Left renal pelvis (tissue), 4 donors: ENCODE measurements at places on chromosomes 13 and 19.
A peak's percentile ranks its signal among the peaks of the same experiment; 100 is the strongest.

GRCh38 chr13:46527237-46527636, 25.7 kb upstream of the LRCH1 start:
- no peak for DNase-seq

- DNase-seq: no peak
Measured at GRCh38 chr19:10289167-10289835, 451 bp upstream of the ICAM5 start.

DNA sequence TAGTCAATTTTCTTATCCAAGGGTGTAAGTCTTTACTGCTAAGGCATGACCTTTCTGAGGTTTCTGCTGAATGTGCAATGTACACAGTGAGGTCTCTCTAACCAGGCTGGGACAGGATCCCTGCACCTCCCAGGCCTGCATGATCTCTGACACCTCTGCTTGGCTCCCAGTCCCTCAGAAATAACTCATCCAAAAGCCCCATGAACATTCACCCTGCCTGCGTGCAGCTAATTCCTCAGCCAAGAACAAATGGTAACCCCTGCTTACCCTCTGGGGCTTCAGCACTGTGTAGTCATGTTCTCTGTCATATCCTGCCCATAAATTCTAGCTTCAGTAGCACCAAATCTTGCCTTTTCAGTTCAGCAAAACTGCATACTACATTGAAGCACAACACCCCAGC, 1146.3 kb upstream of the MIR17HG start:
- DNase-seq: no peak

GRCh38 chr13:80584785-80585184, 243.9 kb upstream of the SPRY2 start:
- no peak for DNase-seq

- DNase-seq: no peak
Measured at GRCh38 chr13:97549201-97549600, 115.2 kb downstream of the RAP2A start.

GRCh38 chr19:7869453-7869909, 4.7 kb downstream of the PRR36 start:
- DNase-seq: no peak

- DNase-seq: no peak
Measured at GRCh38 chr19:19526581-19527370, 1.9 kb upstream of the YJEFN3 start.

- DNase-seq: peak; percentile 6
Measured at GRCh38 chr13:22451327-22451741, 729.4 kb upstream of the SGCG start.

- DNase-seq: no peak
Measured at GRCh38 chr19:41350735-41351338, 2.9 kb downstream of the TGFB1 start.

DNA sequence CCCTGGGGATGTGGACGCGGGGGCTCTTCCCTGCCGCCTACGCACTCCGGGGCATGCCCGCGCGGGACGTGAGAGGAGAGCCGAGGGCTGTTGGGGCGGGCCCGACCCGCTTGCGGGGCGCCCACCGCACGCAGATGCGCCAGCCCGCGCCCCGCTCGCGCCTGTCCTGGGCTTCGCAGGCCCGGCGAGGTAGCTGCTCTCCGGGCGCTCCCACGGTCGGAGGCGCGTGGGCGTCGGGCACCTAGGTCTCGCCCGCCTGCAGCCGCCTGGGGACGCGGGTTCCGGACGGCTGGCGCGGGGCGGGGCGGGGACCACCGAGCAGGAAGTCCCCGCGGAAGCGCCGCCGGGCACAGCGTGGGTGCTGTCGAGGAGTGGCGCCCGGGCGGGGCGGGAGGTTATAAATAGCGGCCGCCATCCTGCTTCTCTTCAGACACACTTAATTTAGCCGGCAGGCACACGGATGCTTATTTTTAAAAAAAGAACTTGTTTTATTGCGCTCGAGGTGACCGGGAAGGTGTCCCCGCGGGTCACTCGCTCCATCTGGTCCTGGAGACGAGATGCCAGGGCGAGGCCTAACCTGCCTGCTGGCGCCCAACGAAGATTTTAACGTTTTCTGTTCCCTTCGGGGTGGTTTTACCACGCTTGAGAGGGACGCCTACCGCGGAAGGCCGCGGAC, 561 bp upstream of the GJA3 start:
- DNase-seq: no peak

- no peak for DNase-seq
Measured at GRCh38 chr19:54481326-54481930, 8.3 kb upstream of the CDC42EP5 start.

- no peak for DNase-seq
Measured at GRCh38 chr13:79810669-79811068, 329.7 kb downstream of the NDFIP2 start.

- DNase-seq: no peak
Measured at GRCh38 chr19:17778251-17778967, 16.5 kb upstream of the B3GNT3 start.

GRCh38 chr19:33375837-33376159, 2.3 kb downstream of the CEBPG start:
- no peak for DNase-seq
